ENCODE measurements at places on chromosomes 12 and 14. TPM values are rescaled to one million over a fixed set of nuclear protein-coding genes. Genes with fewer than 3 reads are reported as not detected.

- H3K36me3 ChIP-seq = peaks cover 3% of the 10 kb centered on the region
- H3K27ac ChIP-seq = no peak overlapping the region
- no peak for DNase-seq
- no peaks in the 10 kb centered on the region for H3K4me1 ChIP-seq
- no peak overlapping the region for H3K4me3 ChIP-seq
Measured at GRCh38 chr14:79645753-79646362, 565.4 kb downstream of the DIO2 start.

DNA sequence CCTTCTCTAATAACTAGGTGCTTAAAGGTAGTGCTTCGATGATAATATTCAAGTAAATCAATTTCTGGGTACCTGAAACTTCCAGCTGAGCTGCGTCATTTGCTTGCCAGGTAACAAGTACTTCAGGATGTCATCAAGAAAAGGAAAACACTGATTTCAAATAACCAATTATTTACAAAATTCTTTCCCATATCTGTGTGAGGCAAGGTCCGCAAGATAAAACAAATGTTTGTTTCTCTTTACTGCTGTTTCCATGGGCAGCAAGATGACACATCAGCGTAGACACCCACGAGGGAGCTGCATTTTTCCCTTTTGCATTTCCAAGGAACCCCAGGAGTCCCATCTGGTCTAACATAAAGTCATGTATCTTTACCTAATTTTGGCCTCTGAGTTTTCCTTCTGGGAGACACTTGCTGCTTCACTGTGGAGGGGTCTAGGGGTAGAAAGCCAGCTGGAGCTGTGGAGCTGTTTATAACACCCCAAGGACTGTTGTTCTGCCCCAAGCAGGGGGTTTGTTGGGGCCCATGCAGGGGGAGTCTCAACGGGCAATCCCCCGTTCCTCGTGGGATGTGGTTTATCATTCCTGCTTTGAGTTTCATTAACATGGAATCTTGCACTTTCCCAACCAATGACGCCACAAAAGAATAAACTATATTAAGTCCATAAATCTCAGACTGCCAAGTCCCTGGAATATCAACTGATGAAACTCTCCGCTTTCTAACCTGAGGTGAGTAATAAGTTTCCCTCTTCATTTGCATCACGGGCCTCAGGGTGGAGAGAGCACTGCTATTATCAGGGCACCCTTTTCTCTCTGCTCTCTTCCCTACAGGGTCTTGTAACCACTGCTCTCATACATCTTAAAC lies 112.8 kb upstream of the PELI2 start:
- DNase-seq = no peak
- peaks cover 27% of the 10 kb centered on the region for H3K4me1 ChIP-seq
- peaks cover 3% of the 10 kb centered on the region for H3K27me3 ChIP-seq
- 0 out of 2 replicates have a peak overlapping the region, but pooled peaks have one; percentile 16 for H3K4me3 ChIP-seq
- peaks cover 16% of the 10 kb centered on the region for H3K36me3 ChIP-seq

DNA sequence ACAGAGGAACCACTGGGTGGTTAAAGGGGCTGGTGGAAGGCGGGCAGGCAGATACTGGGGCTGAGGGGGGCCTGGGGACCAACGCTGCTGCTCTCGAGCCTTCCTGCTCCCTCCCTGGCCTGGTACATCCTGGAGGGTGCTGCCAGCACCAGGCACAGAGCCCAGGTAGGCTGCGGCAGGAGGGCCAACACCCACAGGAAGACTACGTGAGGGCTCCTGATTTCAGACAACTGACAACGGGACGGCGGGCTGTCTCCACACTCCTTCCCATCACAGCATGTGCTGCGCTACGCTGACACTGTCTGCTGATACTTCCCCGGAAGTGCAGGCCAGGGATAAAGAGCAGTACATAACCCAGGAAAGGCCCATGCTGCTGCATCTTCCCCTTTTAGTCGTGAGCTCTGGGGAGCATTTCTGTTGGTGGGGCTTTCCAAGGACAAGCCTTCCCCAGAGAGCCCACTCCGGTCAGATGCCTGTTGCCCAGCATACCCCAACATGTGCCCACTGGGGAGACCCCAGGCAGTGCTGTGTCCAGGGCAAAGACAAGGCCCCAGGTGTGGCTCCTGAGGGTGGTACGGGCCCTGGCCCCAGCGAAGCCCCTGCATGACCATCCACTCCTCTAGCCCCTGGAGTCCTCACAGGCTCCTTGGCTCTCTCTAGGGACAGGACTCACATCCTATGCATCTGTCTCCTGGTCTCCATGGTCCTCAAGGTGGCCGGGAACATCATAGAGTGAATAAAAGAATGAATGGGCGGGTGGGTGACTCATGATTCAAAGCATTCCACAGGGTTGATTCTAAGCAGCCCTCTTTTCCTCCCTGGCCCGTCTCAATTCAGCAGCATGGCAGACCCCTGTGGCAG lies 38.0 kb downstream of the CHGA start:
- H3K4me1 ChIP-seq = peaks cover 23% of the 10 kb centered on the region
- H3K36me3 ChIP-seq = peaks cover 26% of the 10 kb centered on the region
- no peak for DNase-seq
- H3K4me3 ChIP-seq = no peak overlapping the region
- no peak overlapping the region for H3K27ac ChIP-seq

- no peak overlapping the region for H3K27ac ChIP-seq
- H3K27me3 ChIP-seq = peaks cover 2% of the 10 kb centered on the region
- peaks cover 64% of the 10 kb centered on the region for H3K4me1 ChIP-seq
- no peak overlapping the region for H3K4me3 ChIP-seq
- H3K36me3 ChIP-seq = no peaks in the 10 kb centered on the region
Measured at GRCh38 chr14:68813318-68813838, 20.5 kb upstream of the ZFP36L1 start.

The ANO4 gene
- 2.6 TPM for total RNA-seq

- H3K27me3 ChIP-seq = no peaks in the 10 kb centered on the region
- DNase-seq = no peak
- H3K27ac ChIP-seq = no peak overlapping the region
- H3K4me1 ChIP-seq = 0 out of 2 replicates have a peak, but pooled peaks cover 9% of the 10 kb centered on the region
Measured at GRCh38 chr14:36747411-36748184, 85.9 kb downstream of the PAX9 start.

DNA sequence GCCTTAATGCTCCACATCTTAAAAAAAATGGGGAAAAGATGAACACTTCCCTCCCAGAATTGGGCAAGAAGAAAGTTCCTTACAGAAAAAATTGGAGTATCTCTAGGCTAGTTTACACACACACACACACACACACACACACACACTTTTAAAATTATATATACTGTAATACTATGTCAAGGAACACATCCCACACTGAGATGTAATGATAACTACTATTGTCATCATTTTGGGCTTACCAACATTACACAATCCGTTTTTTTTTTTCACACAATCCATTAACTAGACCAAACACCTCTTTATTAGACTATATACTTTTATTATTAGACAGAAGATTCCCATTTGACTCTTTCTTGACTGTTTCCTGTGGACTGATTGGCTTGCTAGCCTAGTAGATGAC lies 2.5 kb downstream of the LTBR start:
- DNase-seq = no peak
- no peak overlapping the region for H3K4me3 ChIP-seq
- no peaks in the 10 kb centered on the region for H3K36me3 ChIP-seq
- no peak overlapping the region for H3K27ac ChIP-seq
- peaks cover 33% of the 10 kb centered on the region for H3K27me3 ChIP-seq

- DNase-seq = no peak
- H3K4me1 ChIP-seq = no peaks in the 10 kb centered on the region
- no peak overlapping the region for H3K27ac ChIP-seq
- H3K4me3 ChIP-seq = no peak overlapping the region
- H3K36me3 ChIP-seq = peaks cover 19% of the 10 kb centered on the region
Measured at GRCh38 chr14:35079742-35080141, 33.7 kb downstream of the FAM177A1 start.

GRCh38 chr12:7221486-7221885 lies 32.0 kb downstream of the PEX5 start:
- H3K27me3 ChIP-seq = no peaks in the 10 kb centered on the region
- no peak overlapping the region for H3K27ac ChIP-seq
- DNase-seq = no peak
- peaks cover 9% of the 10 kb centered on the region for H3K36me3 ChIP-seq
- H3K4me1 ChIP-seq = peaks cover 23% of the 10 kb centered on the region

GRCh38 chr12:132886529-132887477 lies 602 bp downstream of the CHFR start:
- H3K27ac ChIP-seq = peak overlapping the region; percentile 72
- peak overlapping the region; percentile 75 for H3K4me3 ChIP-seq
- peaks cover 31% of the 10 kb centered on the region for H3K36me3 ChIP-seq
- peaks cover 36% of the 10 kb centered on the region for H3K4me1 ChIP-seq

DNA sequence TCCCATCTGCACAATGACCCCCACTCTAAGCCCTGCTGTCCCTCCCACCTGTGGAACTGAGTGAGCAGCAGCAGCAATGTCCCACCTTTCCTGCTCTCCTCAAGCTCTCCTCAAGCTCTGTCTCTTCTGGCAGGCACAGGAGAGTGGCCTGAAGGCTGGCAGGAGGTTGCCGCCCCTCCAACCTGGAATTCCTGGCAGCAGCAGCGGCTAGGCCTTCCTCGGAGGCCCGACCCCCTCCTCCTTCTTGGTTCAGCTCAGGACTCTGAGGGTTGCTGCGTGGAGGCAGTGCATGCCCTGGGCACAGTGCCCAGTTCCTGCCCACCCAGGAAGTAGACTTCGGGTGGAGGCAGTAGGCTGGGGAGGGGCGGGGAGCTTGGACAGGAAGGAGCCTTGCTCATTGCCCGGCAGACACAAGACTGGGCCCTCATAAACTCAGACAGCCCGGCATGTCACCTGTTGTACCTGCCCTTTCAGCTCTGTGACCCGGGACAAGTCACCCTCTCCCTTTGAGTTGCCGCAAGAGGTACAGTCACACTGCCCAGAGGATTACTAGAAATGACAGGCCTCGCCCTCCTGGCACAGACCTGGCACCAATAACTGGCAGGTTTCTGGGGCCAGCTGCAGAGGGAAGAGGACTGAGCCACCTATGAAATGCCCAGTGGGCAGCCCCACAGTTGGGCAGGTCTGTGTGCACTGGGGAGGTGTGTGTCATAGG lies 2.1 kb upstream of the SERPINA1 start:
- no peaks in the 10 kb centered on the region for H3K27me3 ChIP-seq
- peaks cover 18% of the 10 kb centered on the region for H3K4me1 ChIP-seq
- DNase-seq = no peak
- no peaks in the 10 kb centered on the region for H3K36me3 ChIP-seq

GRCh38 chr12:79388011-79388410 lies 302.8 kb downstream of the PAWR start:
- H3K4me1 ChIP-seq = peaks cover 7% of the 10 kb centered on the region
- no peak for DNase-seq
- no peak overlapping the region for H3K27ac ChIP-seq
- H3K4me3 ChIP-seq = no peak overlapping the region
- peaks cover 2% of the 10 kb centered on the region for H3K36me3 ChIP-seq

The SLC17A8 gene
- 0.26 TPM for total RNA-seq

GRCh38 chr14:47040550-47040949 lies 389.0 kb upstream of the RPL10L start:
- no peaks in the 10 kb centered on the region for H3K27me3 ChIP-seq
- no peak for DNase-seq
- peaks cover 16% of the 10 kb centered on the region for H3K4me1 ChIP-seq
- no peak overlapping the region for H3K4me3 ChIP-seq
- H3K36me3 ChIP-seq = peaks cover 4% of the 10 kb centered on the region
- peak overlapping the region; percentile 7 for H3K27ac ChIP-seq

Measured in WTC11 (cell line).